AG04450 (cell line): ENCODE measurements at places on chromosomes 4 and X. TPM values are rescaled to one million over a fixed set of nuclear protein-coding genes. Genes with fewer than 3 reads are reported as not detected.

- no peak for DNase-seq
Measured at GRCh38 chr4:111198446-111198845, 575.6 kb upstream of the PITX2 start.

DNA sequence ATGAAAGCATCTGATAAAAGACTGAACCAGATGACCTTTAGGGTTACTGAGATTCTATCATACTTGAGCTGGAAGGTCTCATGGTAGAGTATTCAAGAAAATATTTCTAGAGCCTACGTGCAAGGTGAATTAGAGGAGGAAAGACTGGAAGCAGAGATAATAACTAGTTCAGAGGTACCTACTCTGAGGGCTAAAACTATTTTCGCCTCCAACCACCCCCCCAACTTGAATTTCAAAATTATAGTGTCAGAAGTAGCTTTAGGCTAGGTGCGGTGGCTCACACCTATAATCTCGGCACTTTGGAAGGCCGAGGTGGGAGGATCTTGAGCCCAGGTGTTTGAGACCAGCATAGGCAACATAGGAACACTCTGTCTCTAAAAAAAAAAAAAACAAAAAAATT is 30.9 kb downstream of the NLGN3 start:
- no peak for DNase-seq

DNA sequence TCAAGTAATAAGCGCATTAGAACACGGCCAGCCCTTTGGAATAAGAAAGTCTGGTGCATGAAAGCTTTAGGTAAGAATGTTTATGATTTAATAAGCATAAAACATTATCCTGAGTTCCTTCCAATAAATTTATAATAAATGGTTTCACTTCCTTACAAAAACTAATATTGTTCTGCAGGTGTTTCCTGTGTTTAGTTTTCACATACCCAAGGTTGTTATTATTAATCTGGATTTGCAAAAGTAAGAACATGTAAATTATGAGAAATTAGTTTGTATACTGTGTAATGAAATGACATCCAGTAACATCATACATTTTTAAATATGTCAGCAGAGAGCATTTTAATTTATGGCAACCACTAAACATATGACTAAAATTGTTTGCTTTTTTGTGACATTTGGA is 72.1 kb downstream of the BANK1 start:
- no peak for DNase-seq

DNA sequence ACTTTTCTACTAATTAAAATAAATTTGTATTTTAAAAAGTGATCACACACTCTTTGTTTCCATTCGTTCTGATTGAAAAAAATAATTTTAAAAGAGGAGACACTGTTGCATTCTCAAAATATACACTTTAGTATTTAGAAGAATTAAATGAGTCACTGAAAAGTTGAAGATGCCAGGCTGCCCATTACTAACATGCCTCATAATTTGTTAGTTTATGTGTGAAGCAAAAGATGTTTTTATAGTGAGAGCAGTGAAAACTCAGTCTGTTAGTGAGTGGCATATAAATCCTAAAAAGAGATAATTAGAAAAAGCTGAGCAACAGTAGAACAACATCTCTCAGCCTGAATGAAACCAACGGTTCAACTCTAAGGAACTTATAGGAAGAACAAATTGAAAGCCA is 143.4 kb downstream of the CDS1 start:
- DNase-seq: no peak

- DNase-seq: no peak
Measured at GRCh38 chr4:13627178-13627605, 333 bp downstream of the BOD1L1 start.

DNA sequence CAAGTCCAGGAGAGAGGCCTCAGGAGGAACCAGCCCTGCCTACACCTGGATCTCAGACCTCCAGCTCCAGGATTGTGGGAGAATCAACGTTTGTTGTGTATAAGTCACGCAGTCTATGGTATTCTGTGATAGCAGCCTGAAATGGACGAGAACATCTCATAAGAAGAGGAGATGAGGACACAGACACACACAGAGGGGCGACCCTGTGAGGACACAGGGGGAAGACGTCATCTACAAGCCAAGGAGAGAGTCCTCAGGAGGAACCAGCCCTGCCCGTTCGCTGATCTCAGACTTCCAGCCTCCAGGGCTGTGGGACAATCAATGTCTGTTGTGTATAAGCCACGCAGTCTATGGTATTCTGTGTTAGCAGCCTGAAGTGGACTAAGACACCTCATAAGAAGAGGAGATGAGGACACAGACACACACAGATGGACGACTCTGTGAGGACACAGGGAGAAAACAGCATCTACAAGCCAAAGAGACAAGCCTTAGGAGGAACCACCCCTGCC is 20.3 kb downstream of the P2RY8 start:
- DNase-seq: no peak

DNA sequence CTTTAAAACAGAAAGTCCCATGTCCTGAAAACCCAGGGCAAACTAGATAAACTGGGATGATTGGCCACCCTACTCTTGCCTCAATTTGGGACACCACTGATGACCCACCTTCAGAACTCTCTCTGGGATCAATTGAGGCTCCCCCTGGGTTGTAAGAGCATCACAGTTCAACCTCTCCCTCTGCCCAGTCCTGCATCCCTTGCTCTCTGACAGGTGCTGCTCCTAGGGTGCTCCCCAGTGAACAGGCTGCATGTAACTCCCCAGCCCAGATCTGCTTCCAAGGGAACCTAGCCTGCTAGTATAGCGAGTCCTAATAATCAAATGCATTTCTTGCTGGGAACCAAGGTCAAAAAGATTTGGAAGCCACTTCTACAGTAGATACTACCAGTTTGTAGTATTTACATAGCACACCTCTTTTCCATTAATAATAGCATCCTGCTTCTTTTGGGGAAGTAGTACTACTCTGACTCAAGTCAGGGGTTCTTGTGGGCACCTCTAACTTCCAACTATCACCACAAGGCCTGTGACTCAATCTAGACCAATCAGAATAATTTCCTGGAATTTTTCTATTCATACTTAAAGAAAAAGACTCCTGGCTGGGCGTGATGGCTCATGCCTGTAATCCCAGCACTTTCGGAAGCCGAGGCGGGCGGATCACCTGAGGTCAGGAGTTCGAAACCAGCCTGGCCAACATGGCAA is 42.1 kb upstream of the SPINK2 start:
- DNase-seq: no peak

- DNase-seq: no peak
Measured at GRCh38 chrX:77444545-77444944, 2.6 kb upstream of the FGF16 start.

DNA sequence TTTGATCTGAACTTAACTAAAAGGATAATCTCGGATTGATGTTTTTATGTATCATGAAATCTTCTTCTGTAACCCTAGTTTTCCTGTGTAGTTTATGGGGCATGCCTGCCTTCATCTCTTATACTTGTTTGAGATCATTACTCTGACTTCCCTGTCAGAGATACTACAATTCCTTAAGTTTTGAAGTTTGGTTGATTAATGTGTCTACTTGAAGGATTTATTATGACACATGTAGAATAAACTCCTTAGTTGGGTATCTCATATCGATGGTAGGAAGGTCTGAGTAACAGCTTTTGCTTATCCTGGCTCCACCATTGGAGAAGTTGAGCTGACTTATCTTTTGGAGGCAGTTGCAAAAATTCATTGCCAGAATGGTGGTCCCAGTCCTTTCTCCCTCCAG is 46.7 kb downstream of the WWC2 start:
- no peak for DNase-seq

DNA sequence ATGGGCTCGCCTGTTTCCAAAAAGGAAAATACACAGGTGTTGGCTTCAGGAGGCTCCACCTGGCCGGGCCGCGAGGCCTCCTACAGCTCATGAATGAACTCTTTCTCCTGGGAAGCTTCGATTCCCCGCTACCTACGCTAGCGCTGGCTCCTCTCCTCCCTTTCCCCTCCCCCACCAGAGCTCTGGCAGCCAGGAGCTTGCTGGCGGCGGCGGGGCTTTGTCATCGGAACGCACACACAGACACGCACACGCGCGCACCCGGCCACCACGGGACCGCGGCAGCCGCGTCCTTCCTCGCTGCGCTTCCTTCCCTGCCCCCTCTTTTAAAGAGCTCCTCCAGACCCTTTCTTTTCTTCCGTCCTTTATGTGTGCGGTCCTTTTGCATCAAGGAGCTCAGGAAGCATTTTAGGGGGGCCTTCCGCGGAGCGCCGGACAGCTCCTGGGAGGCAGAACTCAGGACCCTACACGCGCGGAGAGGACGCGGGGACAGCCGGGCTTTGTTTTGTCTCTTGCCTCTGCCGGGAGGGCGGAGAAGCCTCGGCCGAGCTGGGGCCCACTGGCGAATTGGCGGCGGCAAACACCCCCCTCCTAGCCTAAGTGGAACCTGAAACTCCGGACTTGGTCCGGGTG is 70.2 kb upstream of the BCOR start:
- no peak for DNase-seq

DNA sequence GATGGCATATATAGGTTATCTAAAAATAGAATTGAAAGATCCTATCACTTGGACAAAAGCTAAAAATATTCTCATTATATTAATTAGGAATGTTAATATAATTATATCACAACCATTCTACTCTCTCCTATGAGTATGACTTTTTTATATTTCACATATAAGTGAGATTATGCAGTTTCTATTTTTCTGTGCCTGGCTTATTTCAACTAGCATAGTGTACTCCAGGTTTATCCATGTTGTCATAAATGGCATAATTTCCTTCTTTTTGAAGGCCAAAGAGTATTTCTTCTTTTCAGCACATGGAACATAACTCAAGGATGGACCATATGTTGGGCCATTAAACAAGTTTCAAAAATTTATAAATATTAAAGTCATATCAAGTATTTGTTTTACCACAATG is 421.2 kb upstream of the CTSO start:
- DNase-seq: no peak

- peak; percentile 7 for DNase-seq
Measured at GRCh38 chr4:76430519-76431388, 4.3 kb upstream of the SHROOM3 start.

DNA sequence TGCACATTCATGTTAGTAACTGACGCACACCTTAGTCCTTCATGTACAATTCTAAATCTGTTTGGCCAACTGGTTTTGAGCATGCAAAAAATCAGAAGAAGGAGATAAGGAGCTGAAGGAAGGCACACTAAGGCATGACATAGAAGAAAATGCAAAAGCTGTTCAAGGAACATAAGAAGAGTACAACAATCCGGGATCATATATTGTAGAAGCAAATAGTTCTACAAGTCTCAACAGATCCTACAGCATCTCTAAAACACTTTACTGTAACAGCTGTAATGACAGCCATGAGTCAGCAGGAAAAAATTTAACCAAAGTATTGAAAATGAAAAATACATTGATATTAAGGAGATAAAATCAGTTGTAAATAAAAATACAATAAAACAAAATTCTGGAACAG is 57.7 kb downstream of the KLHL13 start:
- DNase-seq: no peak

GRCh38 chr4:141914746-141915145 is 278.4 kb downstream of the IL15 start:
- no peak for DNase-seq

DNA sequence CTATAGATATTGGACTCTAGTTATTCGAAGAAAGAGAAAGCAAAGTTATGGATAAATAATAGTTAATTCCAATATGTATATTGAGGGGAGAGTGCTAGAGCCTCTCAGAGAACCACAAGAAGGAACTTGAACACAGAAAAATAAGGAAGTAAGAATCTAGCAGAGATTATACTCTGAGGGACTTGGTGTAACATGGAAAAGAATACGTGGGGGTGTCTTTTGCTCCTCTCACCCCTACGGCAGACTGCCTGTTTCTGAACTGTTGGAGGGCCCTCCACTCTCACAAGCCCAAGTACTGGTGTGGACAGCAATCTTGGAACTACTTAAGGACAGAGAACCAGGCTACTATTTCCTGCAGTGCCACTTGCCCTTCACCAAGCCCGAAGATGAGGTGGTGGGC is 1174.4 kb upstream of the PCDH10 start:
- no peak for DNase-seq

GRCh38 chr4:183141997-183142396 is 42.9 kb downstream of the WWC2 start:
- no peak for DNase-seq

- no peak for DNase-seq
Measured at GRCh38 chr4:13917015-13917414, 289.5 kb upstream of the BOD1L1 start.

DNA sequence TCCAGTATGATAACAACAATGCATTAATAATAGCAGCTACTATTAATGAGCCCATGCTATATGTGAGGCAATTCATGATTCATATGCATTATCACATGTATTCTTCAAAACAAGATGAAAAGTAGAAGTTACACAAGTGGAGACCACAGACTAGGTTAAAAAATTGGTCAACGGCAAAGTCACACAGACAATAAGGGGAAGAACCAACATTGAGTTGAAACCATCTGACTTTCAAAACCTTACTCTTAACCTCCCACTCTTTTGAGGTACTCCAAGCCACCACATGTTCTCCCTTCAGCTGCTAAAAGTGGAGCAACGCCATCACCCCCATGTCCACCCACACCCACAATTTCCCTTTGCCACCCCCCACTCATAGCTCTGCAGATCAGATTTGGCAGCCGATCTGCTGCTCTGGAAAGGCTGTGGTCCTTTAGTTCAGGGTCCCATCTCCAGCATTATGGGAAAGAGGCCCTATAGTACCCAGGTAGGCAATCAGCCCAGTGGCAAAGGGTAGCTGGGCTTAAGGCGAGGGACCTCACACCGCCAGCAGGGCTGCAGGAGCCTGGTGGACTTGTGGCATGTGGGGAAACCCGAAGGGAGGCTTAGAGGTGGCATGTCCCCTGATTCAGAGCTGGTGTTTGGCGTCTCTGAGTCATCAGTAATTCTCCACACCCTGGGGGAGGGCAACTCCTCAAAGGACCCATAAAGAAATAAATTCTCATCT is 33.5 kb upstream of the CYBB start:
- DNase-seq: no peak

DNA sequence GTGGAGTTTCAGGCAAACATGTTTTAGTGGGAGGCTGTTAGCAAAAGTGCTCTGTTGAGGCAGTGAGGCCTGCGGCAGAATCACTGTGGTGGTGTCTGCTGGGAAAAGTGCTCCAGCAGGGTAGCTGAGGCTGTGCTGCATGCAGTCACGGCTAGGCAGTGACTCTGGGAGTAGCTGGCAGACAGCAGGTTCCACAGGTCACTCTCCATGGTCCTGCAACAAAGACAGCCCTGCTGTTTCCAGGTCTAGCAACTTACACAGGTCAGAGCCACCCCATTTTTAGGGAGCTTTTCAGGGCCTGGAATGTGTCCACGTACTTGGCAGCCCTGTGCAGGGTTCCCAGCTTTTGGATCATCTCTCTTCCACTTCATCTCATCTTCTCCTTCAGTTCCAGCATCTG is 184.3 kb downstream of the NAA11 start:
- DNase-seq: no peak

GRCh38 chr4:28913466-28913865 is 1806.7 kb upstream of the PCDH7 start:
- no peak for DNase-seq

SPOCK3 gene
- not detected in 2 replicates for polyA plus RNA-seq

CPLX1 gene
- polyA plus RNA-seq: 0.11 TPM in 1 of 2 replicates, not detected in the other

PABPC5 gene
- 0.93 and 1.1 TPM in 2 replicates for polyA plus RNA-seq

GPR50 gene
- polyA plus RNA-seq: not detected in 2 replicates

FBXL5 gene
- polyA plus RNA-seq: 40.4 and 56.4 TPM in 2 replicates

GLRA2 gene
- not detected in 2 replicates for polyA plus RNA-seq

ABCD1 gene
- polyA plus RNA-seq: 4.2 and 5.8 TPM in 2 replicates

MYOZ2 gene
- polyA plus RNA-seq: 0.07 and 0.10 TPM in 2 replicates

ADAM29 gene
- polyA plus RNA-seq: not detected in 2 replicates

CENPVL1 gene
- not detected in 2 replicates for polyA plus RNA-seq

CYP2U1 gene
- 5.2 and 6.3 TPM in 2 replicates for polyA plus RNA-seq

HPGDS gene
- polyA plus RNA-seq: not detected in 2 replicates
